ENCODE measurements at places on chromosomes 7 and 10.

- peak; percentile 89 for DNase-seq
Measured at GRCh38 chr7:135977007-135977741, at the start of gene MTPN. MTPN (minus strand) TSS chr7:135977359; CDS start chr7:135977100, 259 bp downstream.

DNA sequence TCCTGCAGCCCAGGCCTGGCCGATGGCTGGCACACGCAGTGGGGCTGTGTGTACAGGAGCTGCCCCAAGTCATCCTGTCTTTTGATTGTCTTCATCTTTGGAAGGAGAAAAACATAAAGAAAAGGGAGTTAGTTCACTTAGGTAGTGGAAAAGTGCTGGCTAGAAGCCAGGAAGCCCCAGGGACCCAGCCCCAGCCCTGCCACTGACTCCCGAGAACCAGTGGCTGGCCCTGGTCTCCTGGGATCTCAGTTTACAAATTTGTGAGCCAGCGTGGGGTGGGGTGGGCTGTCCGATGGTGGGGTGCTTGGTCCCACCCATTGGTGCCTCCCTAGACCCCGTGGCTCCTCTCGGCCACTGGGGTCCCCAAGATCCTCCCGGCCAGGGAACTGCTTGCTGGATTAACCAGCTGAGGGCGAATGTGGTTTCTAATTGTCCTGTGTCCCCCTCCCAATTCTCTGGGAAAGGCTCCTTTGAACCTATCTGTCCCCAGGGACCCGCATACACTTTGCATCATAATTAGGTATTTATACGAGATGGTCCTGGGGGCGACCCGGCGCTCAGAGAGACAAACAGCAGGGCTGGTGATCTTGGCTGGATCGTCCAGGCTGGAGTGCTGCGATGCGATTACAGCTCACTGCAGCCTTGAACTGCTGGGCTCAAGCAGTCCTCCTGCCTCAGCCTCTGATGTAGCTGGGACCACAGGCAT lies 16.3 kb upstream of the CHST12 start:
- no peak for DNase-seq

DNA sequence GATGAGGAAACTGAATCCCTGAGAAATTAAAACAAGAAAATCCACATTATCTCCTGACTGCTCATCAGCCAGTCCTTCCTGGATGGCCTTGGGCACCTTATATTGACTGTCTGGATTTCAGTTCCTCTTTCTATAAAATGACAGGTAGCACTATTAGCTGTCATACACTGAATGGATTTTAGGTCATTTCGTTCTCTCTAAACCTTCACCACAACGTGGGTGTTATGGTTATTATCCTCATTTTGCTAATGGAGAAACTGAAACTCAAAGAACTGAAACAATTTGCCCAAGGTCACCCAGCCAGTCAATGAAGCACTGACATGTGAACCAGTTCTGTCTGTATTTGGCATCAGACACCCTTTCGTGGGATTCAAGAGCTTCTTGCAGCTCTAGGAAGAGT lies 193.8 kb downstream of the CYP26A1 start:
- DNase-seq, result no peak

DNA sequence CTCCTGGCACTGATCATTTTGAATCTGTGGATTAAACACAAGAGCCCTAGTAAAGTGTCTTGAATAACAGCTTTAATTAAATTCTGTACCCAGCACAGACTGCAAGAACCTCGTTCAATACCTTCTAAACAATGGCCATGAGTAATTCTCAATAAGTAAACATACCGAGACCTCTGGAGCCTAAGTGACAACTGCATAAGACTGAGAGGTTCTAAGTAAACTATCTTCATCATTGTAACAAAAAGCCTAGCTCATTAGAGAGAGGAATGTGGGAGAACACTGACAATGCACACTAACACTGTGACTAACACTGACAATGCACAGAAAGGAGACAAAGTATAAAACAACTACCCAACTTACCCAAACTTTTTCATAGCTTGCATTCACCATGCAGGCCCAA lies 117.4 kb downstream of the ELAPOR2 start:
- no peak for DNase-seq

DNA sequence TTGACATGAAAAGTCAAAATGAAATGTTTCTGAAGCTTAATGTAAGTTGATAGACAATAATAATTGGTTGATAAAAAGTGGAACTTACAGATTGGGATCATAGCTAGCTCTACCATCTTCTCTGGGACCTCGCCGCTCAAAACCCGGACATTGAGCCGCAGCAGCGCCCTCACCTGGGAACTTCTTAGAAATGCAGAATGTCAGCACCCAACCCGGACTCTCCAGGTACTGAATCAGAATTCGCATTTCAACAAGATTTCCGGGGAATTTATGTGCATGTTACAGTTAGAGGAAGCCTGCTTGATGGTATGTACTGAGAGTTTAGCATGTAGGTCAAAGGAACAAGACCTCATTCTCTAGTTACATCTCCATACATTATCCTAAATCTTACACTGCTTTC lies 36.7 kb upstream of the ABLIM1 start:
- DNase-seq, result no peak

DNA sequence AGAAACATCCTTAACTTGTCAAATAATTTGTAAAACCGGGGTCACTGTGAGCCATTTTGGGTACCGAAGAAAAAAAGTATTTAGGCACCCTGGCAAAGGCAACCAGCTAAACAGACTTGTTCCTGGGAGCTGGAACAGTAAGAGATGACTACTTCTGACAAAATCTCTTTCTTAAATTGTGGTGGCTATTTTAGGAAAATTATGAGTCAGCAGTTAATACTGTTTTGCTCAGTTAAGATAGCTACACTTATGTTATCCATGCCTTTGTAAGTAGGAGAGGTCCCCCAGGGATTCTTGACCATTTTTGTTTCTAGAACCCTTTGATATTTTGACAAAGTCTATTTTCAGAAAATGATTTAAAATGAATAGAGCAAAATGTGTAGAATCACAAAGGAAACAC lies 68.7 kb downstream of the TAX1BP1 start:
- DNase-seq, result peak; percentile 27

- no peak for DNase-seq
Measured at GRCh38 chr10:79097021-79097872, 28.5 kb downstream of the ZMIZ1 start.

- DNase-seq, result no peak
Measured at GRCh38 chr10:69080226-69080625, 7.7 kb upstream of the SRGN start.

DNA sequence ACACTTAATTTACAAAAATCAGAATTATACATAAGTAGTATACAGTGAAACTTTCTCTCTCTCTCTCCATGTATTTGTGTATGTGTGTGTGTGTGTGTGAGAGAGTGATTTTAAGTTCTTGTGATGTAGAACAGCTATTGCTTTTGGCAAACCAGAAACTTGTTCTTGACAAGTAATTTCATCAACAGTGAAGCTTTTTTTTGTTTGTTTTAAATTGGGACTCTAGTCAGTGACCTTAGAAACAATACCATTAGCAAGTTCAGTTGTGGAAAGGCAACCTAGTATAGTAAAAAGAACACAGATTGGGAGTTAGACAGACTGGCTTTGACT lies 319.1 kb downstream of the PTEN start:
- no peak for DNase-seq

- no peak for DNase-seq
Measured at GRCh38 chr7:156989766-156990535, 20.5 kb downstream of the MNX1 start.

DNA sequence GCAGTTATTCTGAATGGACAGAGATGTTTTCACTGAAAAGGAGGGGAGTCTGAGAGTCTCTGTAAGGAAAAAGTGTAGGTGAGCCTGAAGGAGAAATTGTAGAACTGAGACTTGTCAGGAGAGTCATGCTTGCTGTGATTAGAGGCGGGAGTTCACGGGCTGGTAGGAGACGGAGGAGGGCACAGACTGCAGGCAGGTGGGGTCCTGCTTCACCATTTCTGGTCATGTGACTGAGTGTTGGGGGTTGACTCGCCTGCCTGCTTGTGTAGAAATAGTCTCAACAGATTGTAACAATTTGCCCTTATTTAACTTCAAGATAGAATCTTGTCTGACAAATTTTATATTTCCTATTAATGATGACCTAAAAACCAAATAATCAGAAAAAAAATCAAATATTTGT lies 70.3 kb downstream of the OGDH start:
- DNase-seq, result no peak

GRCh38 chr10:44696496-44696895 lies 214.6 kb upstream of the TMEM72 start:
- peak; percentile 52 for DNase-seq

DNA sequence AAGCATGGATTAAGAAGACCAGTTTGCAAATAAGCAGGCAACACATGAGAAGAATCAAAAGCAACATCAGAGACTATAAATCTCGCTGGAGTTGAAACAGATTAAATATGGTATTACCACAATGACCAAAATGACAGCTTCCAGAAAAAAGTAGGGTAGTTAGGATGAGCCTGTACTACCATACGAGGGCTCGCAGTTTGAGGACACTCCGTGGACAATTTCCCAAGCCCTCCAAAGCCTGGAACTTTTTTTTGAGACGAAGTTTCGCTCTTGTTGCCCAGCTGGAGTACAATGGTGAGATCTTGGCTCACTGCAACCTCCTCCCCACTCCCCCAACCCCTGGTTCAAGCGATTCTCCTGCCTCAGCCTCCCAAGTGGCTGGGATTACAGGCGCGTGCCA lies 1.0 kb downstream of the LRRC17 start:
- no peak for DNase-seq

- no peak for DNase-seq
Measured at GRCh38 chr10:50540826-50541122, 83.0 kb downstream of the SGMS1 start.
